Inflammatory macrophage (primary cell): ENCODE measurements at places on chromosomes 16 and 17.

- no peak for DNase-seq
Observed at GRCh38 chr16:53984936-53985335, 281.0 kb downstream of the FTO start.

- no peak for DNase-seq
Observed at GRCh38 chr16:61770301-61770700, 265.9 kb downstream of the CDH8 start.

- no peak for DNase-seq
Observed at GRCh38 chr17:4178651-4179050, 35.7 kb downstream of the CYB5D2 start.

GRCh38 chr17:77466140-77466539 is 325.4 kb downstream of the SEC14L1 start:
- no peak for DNase-seq

DNA sequence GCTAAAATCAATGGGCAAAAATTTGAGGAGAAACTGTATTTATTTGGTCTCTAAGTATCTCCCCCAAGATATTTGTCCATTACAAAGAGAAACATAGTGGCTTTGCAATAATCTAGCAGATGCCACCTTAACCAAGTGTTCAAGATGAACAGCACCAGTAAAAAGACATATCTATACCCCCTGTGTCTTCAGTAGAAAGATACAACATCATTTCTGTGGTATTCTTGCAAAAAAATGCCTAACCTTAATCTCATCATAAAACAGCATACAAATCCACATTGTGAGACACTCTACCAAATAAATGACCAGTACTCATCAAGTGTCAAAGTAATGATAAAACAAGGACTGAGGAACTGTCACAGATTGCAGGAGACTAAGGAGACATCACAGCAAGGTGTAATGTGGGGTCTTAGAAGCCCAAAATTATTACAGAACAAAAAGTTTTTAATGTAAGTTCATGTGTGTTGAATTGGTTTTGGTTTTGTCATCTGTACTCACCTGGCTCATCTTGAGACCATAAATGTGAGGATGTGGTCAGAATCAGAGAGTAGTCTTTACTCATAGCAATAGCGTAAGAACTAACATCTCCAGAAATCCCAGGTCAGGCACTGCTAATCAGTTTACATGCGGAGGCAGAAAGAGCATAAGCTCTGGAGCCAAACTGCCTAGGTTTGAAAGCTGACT is 77.2 kb downstream of the AATF start:
- DNase-seq: no peak

DNA sequence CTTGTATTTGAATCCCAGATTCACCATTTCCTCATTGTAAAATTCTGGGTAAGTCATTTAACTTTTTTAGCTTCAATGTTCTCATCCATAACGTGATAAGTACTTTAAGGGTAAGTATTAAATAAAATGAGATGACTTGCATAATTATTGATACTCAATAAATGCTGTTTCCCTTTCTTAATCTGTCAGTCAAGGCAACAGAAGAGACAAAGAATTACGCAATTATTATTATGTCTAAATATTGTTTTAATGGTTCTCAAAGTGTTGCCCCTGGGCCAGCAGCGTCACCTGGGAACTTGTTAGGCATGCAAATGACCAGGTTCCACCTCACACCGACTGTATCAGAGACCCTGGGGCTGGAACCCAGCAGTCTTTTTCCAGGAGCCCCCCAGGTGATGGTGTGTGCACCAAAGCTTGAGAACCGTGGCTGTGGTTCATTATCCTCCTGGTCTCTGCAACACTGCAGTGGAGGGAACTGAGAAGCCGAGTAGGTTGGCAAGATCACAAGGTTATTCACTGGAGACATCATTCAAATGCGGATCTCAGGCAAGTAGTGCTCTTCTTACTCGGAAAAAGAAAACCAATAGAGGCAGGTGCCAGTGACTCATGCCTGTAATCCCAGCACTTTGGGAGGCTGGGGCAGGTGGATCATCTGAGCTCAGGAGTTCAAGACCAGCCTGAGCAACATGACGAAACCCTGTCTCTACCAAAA is 43.5 kb downstream of the LYRM9 start:
- no peak for DNase-seq

DNA sequence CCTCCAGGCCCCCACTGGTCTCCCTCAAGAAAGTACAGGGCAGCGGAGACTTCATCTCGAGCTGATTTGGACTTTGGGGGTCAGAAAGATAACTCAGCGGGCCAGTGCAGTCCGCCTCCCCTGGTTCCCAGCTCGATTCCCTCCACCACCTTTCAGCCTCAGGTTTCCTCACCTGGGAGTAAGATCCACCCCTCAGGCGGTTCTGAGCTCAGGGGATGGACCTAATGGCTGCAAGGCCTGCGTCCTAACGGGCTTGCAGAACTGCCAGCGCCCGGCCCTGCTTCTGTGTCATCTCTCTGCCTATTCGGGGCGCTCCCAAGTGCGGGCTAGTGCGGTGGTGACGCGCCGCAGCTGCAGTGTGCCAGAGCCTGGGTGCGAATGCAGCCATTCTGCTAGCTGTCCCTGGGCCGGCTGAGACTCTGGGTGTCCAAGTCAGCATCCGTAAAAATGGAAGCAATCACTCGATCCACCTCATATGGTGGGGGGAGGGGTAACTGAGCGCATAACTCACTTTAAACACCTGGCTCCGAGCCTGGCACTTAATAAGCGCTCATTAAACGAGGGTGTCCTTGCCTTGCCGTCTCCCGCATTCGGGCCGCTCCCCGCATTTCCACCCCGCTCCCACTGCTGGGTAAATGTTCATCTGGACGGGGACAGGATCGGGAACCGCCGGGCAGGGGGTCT is 129.6 kb upstream of the LHX1 start:
- no peak for DNase-seq

GRCh38 chr17:36611345-36612072 is 10.1 kb downstream of the MRM1 start:
- no peak for DNase-seq

GRCh38 chr17:74799097-74799496 is 23.0 kb upstream of the NAT9 start:
- DNase-seq: no peak

GRCh38 chr16:6377956-6378355 is 954.7 kb upstream of the RBFOX1 start:
- no peak for DNase-seq

- no peak for DNase-seq
Observed at GRCh38 chr16:69325784-69326171, 4.6 kb downstream of the PDF start.

GRCh38 chr16:66899310-66899944 is 19.1 kb downstream of the PDP2 start:
- DNase-seq: no peak

- no peak for DNase-seq
Observed at GRCh38 chr16:12826559-12826958, 22.9 kb upstream of the CPPED1 start.

GRCh38 chr17:14070344-14070984 is 1.2 kb downstream of the COX10 start:
- no peak for DNase-seq
